Mesenchymal stem cell (in vitro differentiated cells and primary cell): ENCODE measurements at places on chromosomes 2 and 18.

DNA sequence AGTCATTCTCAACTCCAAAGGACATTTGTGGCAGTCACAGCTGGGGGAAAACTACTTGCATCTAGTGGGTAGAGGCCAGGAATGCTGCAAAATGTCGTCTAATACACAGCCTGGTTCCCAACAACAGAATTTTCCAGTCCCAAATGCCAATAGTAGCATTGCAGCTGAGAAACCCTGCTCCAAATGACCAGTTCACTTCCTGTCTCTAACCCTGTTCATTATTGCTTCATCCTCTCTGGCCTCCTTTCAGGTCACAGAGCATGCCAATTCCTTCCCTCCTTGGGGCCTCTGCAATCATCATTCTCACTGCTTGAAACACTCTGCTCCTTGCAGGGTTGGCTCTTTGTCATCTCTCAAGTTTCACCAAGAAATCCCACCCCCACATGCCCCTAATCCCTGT is 139.1 kb downstream of the IRS1 start:
- peak; percentile 84 for DNase-seq
- no peaks in the 10 kb centered on the region for H3K36me3 ChIP-seq
- H3K27ac ChIP-seq, result peak overlapping the region; percentile 80
- no peak overlapping the region for H3K4me3 ChIP-seq
- H3K4me1 ChIP-seq, result peaks cover 13% of the 10 kb centered on the region

DNA sequence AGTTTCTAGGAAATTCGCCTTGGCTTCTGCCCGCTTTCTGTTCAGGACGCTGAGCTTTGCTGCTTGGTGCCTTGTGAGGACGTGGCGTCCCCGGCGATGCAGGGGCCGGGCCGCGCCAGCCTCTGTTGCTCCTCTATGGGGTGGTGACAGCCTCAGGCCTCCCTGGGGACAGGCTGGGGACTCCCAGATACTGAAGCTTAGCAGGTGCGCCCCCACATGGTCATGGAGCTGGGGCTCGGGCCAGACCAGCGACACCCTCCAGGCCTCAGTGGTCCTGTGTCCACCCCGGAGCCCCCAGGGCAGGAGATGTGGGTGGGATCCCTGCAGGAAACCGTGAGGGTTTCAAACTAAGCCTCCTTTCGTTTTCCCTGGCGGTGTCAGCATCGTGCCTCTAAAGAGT is 29.2 kb downstream of the KCNG2 start:
- H3K4me1 ChIP-seq, result no peaks in the 10 kb centered on the region
- H3K27ac ChIP-seq, result no peak overlapping the region
- no peaks in the 10 kb centered on the region for H3K36me3 ChIP-seq
- DNase-seq, result no peak

DNA sequence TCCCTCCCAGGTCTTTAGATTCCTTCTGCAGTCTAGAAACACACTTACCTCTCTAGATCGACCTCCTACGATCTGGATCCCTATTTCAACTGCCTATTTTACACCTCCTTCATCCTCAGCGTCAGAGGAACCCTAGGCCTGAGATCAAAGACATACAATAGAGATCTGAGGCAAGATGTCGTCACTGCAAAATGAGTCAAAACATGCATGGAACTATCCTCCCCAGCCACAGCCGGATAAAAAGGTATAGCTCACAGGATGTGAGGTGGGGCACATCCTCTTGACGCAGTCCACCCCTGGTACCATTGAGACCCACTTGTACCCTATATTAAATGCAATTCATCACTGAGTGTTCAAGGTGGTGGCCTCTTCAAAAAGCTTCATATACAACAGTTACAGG is 63.7 kb upstream of the DNAJC10 start:
- no peaks in the 10 kb centered on the region for H3K36me3 ChIP-seq
- H3K4me1 ChIP-seq, result no peaks in the 10 kb centered on the region
- no peaks in the 10 kb centered on the region for H3K27me3 ChIP-seq
- no peak overlapping the region for H3K4me3 ChIP-seq

- H3K27me3 ChIP-seq, result no peaks in the 10 kb centered on the region
- H3K4me3 ChIP-seq, result no peak overlapping the region
- no peaks in the 10 kb centered on the region for H3K4me1 ChIP-seq
- peak; percentile 31 for DNase-seq
- no peaks in the 10 kb centered on the region for H3K36me3 ChIP-seq
These were observed 23.7 kb upstream of the NR4A2 start for GRCh38 chr2:156356014-156356754.

- H3K36me3 ChIP-seq, result peaks cover 21% of the 10 kb centered on the region
- no peak overlapping the region for H3K4me3 ChIP-seq
- no peak overlapping the region for H3K27ac ChIP-seq
- peaks cover 4% of the 10 kb centered on the region for H3K27me3 ChIP-seq
- H3K4me1 ChIP-seq, result peaks cover 23% of the 10 kb centered on the region
- no peak for DNase-seq
These were observed 36.0 kb downstream of the DNMT3A start for GRCh38 chr2:25305775-25306174.
